RPMI8226 (cell line): ENCODE measurements at places on chromosomes 16 and 17.

- DNase-seq, result no peak
These were observed 2.6 kb downstream of the LRRC75A start for GRCh38 chr17:16489431-16489830.

DNA sequence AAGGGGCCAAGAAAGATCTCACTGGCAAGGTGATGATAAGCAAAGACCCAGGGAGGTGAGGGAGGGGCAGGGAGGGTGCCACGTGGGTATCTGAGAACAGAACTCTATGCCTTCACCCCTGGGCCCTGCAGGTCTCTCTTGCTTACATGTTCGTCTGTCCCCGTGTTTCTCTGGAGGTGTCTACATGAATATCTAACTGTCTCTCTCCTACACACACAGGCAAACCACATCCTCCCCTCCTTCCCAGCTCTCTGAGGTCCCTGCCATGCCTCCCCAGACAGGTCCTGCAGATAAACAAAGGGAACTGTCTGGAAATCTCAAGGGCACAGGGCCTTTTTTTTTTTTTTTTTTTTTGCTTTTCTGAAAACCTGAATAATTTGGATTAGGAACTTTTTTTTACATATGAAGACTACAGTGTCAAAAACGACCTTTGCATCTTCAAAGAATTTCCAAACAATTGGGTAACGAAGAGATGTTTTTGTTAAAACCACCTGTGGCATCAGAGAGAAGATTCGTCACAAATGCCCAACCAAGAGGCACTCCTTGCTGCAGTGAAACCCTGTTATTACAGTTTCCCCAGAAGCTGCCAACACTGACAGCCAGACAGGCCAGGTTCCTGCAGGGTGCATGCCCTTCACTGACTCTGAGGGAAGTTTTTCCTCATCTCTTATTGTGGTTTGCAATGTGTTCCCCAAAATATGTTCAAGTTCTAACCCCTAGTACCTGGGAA, 17.8 kb downstream of the PLLP start:
- no peak for DNase-seq

GRCh38 chr17:16425698-16426659, 10.6 kb downstream of the TRPV2 start:
- DNase-seq, result no peak

GRCh38 chr17:6461792-6462524, 17.7 kb downstream of the PIMREG start:
- peak; percentile 26 for DNase-seq

DNA sequence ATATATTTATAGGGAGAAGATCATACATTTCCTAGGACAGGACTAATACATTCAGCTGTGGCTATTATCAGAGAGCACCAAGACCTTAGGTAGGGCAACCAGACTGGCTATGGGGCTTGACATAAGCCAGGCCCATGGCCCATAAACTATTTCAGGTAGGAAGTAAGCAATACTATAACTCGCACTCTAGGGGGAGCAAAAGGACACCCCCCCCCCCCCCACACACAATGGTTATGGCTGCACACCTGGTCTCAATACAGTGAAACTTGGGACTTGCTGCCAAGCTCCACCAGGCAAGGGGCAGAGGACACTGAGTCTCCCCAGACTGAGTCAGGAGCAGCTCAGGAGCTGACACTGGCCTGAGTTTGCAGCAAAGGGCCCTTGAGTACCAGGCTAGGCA, 348.9 kb upstream of the ASIC2 start:
- DNase-seq, result peak; percentile 25
